ENCODE measurements at places on chromosomes 12 and 14.

DNA sequence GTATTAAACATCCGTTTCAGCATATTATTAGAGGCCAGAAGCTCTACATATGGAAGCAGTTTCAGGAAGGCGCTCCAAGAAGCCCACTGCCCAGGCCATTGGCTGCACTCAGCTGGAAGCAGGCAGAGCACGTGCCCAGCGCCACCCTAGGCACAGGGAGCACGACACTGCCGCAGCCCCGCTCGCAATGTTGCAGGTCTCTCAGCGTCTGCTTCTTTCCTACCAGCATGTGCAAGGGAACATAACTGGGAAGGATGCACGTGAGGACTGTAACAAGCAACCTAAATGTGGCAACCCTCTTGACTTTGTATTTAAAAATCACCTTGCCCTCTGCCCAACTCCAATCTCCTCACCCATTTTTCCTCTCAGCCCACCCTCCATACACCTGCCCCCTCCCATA lies 3.5 kb downstream of the TMEM132D start:
- no peak for DNase-seq

- no peak for DNase-seq
Measured at GRCh38 chr12:21257172-21257571, 77.5 kb downstream of the SLCO1A2 start.

GRCh38 chr12:72872996-72873395 lies 600.8 kb downstream of the TRHDE start:
- DNase-seq = no peak

GRCh38 chr14:57818511-57818910 lies 47.4 kb downstream of the SLC35F4 start:
- no peak for DNase-seq

DNA sequence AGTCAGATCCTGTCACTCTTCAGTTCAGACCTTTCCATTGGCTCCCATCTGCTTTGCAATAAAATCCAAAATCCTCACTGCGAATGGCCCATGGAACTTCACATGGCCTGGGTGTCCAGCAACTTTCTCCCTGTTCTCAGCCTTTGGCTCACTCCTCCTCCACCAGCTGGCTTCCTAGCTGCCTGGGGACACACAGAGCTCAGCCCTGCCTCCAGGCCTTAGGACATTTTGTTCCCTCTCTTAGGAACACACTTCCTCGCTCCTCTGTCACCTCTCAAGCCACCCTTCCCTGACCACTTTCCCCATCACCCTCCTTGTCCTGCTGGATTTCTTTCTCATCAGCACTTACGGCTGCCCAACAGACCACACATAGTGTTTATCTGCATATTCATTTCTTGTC lies 419.6 kb downstream of the MED13L start:
- no peak for DNase-seq

DNA sequence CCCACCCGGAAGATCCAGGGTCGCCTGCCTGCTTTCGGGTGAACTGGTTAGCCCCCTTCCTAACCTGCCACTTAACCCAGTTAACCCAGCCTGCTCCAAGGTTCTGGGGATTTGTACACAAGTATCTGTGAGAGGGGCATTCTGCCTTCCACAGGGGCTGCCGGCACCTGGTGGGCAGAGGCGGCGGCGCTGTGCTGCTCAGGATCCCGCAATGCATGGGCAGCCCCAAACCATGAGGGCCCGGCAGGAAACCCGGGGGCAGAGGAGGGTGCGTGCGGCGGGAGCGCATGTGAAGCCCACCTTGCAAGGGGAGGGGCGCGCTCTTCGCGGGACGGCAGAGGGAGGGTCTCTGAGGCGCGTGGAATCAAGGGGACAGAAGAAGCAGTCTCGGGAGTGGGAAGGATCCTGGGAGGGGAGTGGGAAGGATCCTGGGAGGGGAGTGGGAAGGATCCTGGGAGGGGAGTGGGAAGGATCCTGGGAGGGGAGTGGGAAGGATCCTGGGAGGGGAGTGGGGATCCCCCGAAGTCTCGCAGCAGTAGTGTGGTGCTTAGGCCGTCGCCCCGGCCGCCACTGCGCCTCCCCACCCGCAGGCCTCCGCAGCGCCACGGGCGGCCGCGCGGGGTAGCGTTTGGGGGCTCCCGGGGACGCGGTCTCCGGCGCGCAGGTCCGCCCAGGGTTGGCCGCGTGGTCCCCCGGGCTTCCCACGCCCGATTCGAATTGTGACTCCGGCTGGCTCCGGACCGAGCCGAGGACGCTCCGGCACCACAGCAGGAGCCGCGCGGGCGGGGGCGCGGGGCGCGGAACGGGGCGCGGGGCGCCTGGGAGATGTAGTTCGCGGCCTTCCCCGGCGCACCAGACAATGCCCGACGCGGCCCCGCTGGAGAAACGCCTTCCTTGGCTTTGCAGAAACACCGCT lies 4.9 kb upstream of the MTA1 start:
- peak; percentile 79 for DNase-seq

DNA sequence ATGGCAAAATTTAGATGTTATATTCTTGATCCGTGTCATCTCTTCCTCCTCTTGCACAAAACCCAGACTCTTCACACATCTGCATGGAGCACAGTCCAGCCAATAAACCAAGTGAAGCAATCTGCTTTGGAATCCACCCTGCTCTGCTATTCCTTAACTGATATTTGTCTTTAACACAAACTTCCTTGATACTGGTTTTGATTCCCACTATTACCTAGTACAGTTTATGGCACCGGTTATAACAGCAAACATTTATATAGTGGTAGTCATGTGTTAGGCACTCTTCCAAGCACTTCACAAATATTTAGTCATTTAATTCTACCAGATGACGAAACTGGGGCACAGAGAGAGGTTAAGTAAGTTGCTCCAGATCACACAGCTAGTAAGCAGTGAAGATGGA lies 12.5 kb downstream of the STYK1 start:
- no peak for DNase-seq

DNA sequence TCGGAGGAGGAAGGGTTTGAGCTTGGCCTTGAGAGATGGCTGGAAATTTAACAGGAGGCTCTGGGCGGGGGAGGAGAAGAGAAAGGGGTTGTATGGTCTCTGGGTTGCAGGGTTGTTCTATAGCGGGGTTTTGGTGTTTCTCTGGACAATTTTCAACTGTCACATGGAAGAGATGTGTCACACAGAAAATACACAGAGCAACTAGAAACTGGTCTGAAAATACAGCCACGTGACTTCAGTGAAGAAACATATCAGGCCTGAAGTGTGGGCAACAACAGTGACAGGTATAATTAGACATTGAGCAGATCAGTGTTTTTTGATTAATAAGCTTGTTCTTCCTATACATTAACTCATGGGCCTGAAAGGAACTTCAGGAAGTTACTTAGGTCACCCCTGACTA lies 205.3 kb upstream of the HMGA2 start:
- no peak for DNase-seq

GRCh38 chr14:64244279-64244678 lies 49.9 kb downstream of the ESR2 start:
- no peak for DNase-seq

DNA sequence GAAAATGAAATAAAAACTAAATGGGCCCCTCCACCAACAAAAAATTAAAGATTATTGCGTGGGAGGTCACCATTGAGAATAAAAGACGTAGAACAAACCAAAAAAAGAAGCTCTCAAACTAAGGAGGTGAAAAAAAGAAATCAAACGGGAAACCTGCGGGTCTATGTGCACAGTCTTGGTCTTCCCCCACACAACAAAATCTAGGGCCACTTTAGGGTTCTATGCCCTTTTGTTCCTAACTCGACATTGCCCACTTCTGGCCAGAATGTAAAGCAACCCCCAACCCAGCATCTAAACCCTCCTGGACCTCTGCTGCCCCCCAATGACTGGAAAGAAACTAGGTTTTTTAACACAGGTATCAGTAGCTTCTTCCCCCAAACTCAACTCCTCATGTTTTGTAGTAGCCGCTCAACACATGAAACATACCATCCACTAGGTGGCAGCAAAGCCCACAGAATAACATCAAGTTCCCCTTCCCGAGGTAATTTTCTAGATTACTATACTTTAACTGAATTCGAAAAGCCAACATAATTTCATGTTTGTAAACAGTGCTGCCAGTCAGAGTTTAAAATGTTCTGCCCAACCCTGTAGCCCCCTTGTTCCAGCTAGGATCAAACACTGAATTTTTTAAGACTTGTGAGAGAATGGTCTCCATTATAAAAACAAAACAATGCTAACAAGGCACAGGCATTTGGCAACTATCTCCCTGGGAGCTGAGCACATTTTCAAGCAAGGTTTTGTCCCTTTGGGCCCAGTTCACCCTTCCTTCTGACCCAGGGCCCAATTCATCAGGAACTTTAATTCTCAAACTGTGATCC lies 18.7 kb downstream of the DAD1 start:
- peak; percentile 45 for DNase-seq

GRCh38 chr14:85038526-85039352 lies 491.2 kb upstream of the FLRT2 start:
- no peak for DNase-seq

- no peak for DNase-seq
Measured at GRCh38 chr14:91511043-91511383, 903 bp upstream of the PPP4R3A start.

DNA sequence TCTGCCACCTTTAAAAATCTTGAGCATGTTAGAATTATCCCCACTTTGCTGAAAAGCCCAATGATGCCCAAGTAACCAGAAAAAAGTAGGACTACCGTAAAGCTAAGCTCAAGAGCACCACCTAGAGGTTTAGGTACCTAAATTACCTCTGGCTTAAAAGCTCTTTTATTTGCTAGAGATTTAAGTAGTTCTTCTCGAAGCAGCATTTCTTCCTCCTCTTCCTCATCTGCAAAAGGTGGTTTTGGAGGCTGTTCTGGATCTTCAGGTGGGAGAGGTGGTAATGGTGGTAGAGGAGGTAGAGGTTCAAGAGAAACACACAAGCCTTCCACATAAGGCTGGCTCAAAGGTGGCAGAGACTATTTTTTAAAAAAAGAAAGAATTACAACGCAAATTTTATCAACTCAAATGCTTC lies 26.9 kb downstream of the ZFC3H1 start:
- DNase-seq = no peak

- DNase-seq = no peak
Measured at GRCh38 chr14:96514694-96515093, 12.5 kb downstream of the PAPOLA start.

GRCh38 chr12:4148418-4149056 lies 125.0 kb upstream of the CCND2 start:
- DNase-seq = no peak

DNA sequence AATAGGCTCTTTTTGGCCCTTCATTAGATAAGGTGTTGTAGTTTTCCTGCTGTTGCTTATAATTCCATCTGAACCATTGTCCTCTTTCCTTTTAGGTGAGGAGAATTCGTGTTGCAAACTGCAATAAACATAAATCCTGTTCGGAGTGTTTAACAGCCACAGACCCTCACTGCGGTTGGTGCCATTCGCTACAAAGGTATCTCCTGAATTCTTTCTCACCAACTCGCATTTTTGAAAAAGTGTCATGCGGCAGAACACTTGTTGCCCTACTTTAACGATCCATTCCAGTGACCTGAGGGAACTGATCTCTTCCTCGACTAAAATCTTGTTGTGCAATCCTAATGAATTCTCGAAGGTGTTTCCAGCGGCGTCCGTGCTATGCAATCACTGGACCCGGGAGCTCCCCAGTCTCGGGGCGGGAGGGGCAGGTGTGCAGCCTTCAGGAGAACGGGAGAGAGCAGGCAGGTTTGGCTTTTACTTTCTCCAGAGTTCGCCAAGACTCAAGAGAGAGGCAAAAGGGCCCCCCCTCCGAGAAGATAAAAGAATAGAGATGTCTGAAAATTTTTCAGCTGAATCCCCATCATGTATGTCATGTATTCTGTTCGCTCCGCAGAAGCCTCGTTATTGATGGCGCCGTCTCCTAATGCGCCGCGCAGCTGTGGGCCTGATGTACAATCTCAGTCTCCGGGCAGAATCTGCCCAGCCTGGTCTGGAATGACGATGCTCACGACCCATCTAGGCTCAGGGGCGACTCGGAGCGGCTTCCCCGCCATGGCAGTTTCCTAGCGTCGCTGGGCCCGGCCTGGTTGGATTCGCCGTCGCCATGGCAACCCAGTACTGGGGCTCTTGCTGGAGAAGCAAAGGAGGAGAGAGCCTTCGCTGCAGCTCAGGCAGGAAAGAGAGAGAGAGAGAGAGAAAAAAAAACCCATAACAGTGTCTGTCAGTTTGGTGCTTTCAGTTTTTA lies 38.2 kb downstream of the PLXNC1 start:
- no peak for DNase-seq

DNA sequence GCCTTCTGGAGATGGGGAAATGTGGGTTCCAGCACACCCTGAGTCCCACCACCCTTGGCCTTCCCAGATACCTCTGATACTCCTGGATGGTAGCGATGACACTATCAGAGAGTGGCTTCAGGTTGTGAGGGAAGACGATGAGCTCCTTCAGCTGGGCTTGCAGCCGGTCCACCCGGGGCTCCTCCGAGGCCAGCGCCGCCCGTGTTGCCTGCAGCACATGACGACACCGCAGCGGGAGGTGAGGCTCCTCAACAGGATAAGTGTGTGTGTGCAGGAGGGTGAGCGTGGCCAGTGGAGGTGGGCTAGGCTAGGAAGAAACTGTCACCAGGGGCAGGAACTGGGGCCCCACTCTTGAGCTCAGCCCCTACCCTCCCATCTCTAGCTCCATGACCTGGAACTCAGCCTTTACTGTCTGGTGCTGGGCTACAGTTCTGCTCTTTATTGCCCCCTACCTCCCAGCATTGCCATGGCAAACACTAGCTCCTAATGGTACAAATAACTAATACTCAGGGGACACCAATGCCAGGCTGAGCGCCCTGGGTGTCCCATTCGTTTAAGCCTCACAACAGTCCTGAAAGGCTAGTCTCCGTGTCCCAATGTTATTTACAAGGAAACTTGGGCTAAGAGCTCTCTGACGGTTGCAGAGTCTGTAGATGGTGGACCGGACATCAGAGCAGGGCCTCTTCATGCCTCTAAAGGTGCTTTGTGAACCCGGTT lies 64.1 kb downstream of the SYNE3 start:
- no peak for DNase-seq

DNA sequence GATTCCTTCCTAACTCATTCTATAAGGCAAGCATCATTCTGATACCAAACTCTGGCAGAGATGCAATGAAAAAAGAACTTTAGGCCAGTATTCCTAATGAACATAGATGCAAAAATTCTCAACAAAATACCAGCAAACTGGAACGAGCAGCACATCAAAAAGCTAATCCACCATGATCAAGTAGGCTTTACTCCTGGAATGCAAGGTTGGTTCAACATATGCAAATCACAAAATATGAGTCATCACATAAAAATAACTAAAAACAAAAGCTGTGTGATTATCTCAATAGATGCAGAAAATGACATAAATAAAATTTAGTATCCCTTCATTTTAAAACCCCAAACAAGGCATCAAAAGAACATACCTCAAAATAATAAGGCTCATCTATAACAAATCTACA lies 98.9 kb downstream of the ACSS3 start:
- DNase-seq = no peak
